ENCODE measurements at places on chromosomes 13 and 19. TPM values are rescaled to one million over a fixed set of nuclear protein-coding genes. Genes with fewer than 3 reads are reported as not detected.

The CXCL17 gene
- not detected for total RNA-seq

The SLC1A6 gene
- total RNA-seq, result not detected

The PTPRH gene
- not detected for total RNA-seq

DNA sequence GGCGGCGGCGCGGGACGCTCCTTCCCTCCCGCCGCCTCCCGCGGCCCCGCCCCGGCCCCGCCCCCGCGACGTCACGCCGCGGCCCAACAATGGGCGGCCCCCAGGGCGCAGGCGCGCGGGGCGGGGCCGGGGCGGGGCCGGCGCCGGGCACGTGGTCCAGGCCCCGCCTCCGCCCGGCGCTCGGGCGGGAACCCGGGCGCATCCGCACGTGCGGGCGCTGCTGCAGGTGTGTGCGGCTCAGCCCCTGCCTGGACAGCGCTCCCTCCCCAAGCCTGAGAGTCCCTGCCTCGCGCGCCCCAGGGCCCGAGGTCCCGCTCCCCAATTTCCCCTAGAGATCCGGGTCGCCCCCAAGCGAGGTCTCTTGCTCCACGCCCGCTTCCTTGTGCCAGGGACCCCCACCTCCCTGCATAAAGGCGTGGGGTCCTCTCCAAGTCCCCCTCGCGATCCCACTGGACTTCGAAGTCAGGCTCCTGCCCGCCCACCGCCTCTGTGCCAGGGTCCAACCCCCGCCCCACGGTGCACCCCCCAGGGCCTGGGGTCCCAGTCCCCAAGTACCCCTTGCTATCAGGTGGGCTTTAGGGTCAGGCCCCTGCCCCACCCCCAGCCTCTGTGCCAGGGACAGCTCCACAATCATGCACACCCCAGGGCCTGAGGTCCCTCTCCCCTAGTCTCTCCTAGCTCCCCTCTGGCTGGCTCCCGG is at the start of gene MEX3D:
MEX3D (minus strand) TSS at position 6 of the 700 bp plus-strand sequence. CDS start 267 bp downstream, outside the sequence.
- H3K4me1 ChIP-seq, result peaks cover 3% of the 10 kb centered on the region
- H3K27me3 ChIP-seq, result no peaks in the 10 kb centered on the region
- no peaks in the 10 kb centered on the region for H3K36me3 ChIP-seq
- H3K4me3 ChIP-seq, result no peak within 1 kb of the TSS
- H3K27ac ChIP-seq, result no peak within 1 kb of the TSS

DNA sequence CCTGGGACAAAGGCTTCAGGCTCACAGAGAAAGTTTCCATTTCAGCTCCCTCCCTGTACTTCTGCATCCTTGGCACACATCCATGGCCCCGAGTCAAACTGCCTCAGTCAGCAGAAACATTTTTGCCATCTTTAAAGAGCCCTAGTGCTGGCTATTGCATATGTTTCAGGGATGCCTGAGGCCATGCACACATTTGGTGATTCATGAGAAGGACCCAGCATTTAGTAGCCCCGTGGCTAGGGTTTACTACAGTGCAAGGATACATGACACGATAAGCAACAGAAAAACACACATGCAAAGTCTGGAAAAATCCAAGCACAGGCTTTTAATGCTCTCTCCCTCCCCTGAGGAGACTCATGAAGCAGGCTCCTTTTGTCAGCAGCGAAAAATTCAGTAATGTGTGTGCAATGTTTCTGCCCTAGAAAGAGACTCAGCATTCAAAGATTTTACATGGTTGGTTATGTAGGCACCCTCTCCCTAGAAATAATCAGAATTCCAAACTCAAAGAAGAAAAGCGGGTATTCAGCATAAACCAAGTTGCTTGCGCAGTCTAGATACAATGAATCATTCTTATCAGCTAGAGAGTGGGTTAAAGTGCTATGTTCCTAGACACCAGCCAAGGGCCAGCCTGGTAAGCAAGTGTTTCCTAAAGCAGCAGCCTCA is 17.6 kb downstream of the ACOD1 start:
- H3K36me3 ChIP-seq, result no peaks in the 10 kb centered on the region
- H3K4me1 ChIP-seq, result peaks cover 66% of the 10 kb centered on the region
- H3K27me3 ChIP-seq, result no peaks in the 10 kb centered on the region
- H3K4me3 ChIP-seq, result no peak overlapping the region
- no peak for DNase-seq
- H3K27ac ChIP-seq, result no peak overlapping the region

- H3K4me1 ChIP-seq, result peaks cover under 1% of the 10 kb centered on the region
- peak; percentile 54 for DNase-seq
- H3K4me3 ChIP-seq, result no peak overlapping the region
- no peaks in the 10 kb centered on the region for H3K27me3 ChIP-seq
- H3K36me3 ChIP-seq, result no peaks in the 10 kb centered on the region
These were observed 883 bp downstream of the NPHS1 start for GRCh38 chr19:35851213-35852028.
